ENCODE measurements at places on chromosomes 7 and 10.

- DNase-seq = no peak
These were observed 36.1 kb downstream of the DNAJB12 start for GRCh38 chr10:72318418-72319262.

GRCh38 chr10:128102480-128103228 is 23.6 kb downstream of the MKI67 start:
- no peak for DNase-seq

DNA sequence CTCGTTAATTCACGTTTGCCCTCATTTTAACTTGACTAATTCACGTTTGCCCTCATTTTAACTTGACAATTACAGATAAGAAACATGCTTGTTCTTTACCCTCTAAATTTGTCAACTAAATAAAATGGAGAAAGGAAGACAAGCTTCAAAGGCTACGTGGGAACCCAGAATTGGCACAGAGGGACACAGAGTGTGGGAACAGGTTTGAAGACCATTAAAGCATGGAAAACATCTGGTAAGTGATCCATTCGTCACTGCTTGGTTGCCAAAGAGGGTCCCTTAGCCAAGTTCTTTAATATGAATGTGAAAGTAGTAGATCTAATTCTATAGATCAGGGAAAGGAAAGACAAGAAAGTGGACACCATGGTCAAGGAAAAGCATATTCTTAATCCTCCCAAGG is 57.2 kb downstream of the ITIH5 start:
- no peak for DNase-seq

DNA sequence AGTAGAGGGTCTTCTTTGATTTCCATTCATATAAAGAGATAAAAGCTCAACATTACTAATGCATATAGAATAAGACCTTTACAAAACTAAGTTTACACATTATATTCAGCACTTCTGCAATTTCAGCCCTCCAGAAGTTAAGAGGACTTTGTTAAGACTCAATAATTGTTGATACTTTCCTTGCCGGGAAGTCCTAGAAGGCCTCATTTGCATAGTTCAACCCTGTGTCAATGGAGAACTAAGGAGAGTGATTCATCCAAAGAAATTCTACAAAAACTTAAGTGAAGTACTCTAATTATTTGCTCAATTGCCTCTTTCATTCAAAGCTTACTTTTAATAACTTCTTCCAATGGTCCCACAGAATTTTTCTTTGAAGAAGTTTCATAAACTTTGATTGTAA is 1060.3 kb upstream of the CELF2 start:
- no peak for DNase-seq
